ENCODE measurements at places on chromosomes 7 and 10. TPM values are rescaled to one million over a fixed set of nuclear protein-coding genes. Genes with fewer than 3 reads are reported as not detected.

DNA sequence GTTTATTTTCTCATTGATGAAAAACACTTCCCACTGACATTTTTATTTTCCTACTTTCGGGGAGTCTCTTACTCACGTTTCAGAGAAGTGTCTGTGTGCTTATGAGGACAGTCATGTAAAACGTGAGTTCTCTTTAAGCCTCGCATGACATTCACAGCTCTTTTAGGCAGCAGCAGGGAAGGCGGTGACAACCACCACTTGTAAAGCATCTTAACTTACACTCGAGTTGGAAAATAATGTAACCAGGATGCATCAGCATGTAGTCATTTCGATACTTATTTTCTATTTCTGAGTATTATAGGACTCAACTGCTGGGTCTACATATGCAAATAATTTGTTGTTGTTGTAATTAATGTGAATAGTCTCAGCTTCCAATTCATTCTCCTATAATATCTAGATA lies 153.6 kb downstream of the SEMA3D start:
- no peaks in the 10 kb centered on the region for H3K4me1 ChIP-seq
- no peak overlapping the region for H3K4me3 ChIP-seq
- DNase-seq, result no peak
- H3K27ac ChIP-seq, result no peak overlapping the region
- no peaks in the 10 kb centered on the region for H3K36me3 ChIP-seq
- no peaks in the 10 kb centered on the region for H3K27me3 ChIP-seq

PTPRN2 gene
- 2.3 TPM for total RNA-seq

DNA sequence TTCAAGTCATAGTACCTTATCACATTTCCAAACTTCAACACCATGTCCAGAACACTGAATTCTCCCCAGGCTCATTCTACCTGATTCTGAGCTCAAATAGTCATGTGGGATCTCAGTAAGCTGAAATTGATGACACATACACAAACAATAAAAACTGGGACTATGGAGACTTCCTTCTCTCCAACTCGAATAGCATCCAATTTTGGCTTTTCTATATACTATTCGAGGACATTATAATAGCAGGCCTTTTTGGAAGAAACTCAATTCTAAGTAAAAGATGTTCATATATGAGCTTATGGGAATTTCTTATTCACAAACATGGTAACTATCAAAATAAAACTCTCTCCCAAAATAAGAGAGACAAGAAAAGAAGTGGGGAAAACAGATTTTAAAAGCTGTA lies 551 bp upstream of the TAS2R40 start:
- H3K4me1 ChIP-seq, result no peaks in the 10 kb centered on the region
- DNase-seq, result no peak
- no peak overlapping the region for H3K4me3 ChIP-seq
- no peak overlapping the region for H3K27ac ChIP-seq
- no peaks in the 10 kb centered on the region for H3K27me3 ChIP-seq

DNA sequence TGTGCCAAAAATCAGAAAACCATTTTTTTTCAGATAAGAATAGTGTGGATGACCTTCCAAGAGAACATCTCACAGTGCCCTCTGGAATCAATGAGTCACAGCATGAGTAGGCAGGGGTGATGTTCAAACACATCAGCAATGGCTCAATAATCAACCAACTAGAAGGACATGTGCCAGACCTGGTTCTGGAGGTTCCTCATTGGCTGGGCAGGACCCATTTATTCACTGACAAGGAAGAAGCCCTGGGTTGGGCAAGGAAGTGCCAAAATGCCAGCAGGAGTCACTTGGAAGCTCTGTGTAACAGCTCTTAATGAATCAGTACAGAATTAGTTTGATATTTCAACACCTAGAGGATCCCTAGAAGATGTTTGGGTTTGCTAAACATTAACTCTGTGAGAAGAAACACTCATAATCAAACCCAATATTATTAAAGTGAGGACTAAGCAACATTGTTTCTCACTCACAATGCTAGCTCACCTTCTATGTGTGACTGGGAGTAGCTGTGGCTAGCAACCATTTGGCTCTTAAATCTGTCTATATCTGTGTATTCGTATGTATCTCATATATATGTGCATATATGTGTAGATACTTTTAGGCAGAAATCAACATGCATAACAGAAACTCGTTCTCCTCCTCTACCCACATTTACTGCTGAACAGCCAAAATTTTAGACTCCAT lies 72.3 kb upstream of the APBB1IP start:
- H3K27ac ChIP-seq, result no peak overlapping the region
- no peaks in the 10 kb centered on the region for H3K4me1 ChIP-seq
- H3K27me3 ChIP-seq, result no peaks in the 10 kb centered on the region
- no peaks in the 10 kb centered on the region for H3K36me3 ChIP-seq
- H3K4me3 ChIP-seq, result no peak overlapping the region

ACHE gene
- not detected for total RNA-seq

DNA sequence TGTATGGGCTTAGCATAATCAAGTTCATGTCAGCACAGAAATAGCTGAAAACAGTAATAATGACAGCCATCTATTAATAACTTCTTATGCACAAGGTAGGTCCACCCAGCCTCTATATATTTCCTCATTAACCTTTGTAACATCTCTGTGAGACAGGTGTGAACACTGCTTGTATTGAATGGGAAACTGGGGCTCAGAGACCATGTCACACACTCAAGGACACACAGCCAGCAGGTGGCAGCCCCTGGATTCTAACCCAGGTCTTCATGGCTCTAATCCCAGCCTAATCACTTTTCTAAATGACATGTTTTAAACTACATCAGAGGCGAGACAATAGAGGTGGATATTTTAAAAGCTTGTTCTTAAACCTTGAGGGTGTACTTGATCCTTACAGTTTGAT lies 591.4 kb downstream of the PARD3 start:
- DNase-seq, result no peak
- H3K27me3 ChIP-seq, result no peaks in the 10 kb centered on the region
- H3K36me3 ChIP-seq, result no peaks in the 10 kb centered on the region
- H3K27ac ChIP-seq, result no peak overlapping the region

- no peak overlapping the region for H3K4me3 ChIP-seq
- H3K27ac ChIP-seq, result no peak overlapping the region
- DNase-seq, result no peak
- no peaks in the 10 kb centered on the region for H3K36me3 ChIP-seq
- H3K27me3 ChIP-seq, result peaks cover 35% of the 10 kb centered on the region
Observed at GRCh38 chr7:27198138-27198841, 1.6 kb downstream of the HOXA13 start.
